ENCODE measurements at places on chromosomes 7 and 10. TPM values are rescaled to one million over a fixed set of nuclear protein-coding genes. Genes with fewer than 3 reads are reported as not detected.

EFCAB10 gene
- not detected for polyA plus RNA-seq

CNPY1 gene
- not detected for polyA plus RNA-seq

ELN gene
- polyA plus RNA-seq = not detected

DNA sequence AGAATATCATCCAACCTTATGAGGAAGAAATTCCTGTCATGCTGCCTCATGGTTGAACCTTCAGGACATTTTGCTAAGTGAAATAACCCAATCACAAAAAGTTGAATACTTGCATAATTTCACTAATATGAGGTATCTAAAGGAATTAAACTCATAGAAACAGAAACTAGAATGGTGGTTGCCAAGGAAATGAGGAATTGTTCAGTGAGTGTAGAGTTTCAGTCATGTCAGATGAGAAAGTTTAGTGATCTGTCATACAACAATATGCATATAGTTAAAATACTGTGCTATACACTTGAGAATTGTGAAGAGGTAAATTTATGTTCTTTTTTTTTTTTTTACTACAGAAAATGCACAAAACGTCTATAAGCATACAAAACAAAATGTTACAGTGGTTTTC lies 60.7 kb downstream of the R3HCC1L start:
- DNase-seq = no peak

Data from naive thymus-derived CD4-positive, alpha-beta T cell (primary cell).